ENCODE measurements at places on chromosomes 5 and 9. TPM values are rescaled to one million over a fixed set of nuclear protein-coding genes. Genes with fewer than 3 reads are reported as not detected.

GRCh38 chr5:151141535-151141934 lies 16.0 kb downstream of the ANXA6 start:
- no peak for DNase-seq

GRCh38 chr5:3517348-3517747 lies 78.3 kb upstream of the IRX1 start:
- DNase-seq: no peak

DNA sequence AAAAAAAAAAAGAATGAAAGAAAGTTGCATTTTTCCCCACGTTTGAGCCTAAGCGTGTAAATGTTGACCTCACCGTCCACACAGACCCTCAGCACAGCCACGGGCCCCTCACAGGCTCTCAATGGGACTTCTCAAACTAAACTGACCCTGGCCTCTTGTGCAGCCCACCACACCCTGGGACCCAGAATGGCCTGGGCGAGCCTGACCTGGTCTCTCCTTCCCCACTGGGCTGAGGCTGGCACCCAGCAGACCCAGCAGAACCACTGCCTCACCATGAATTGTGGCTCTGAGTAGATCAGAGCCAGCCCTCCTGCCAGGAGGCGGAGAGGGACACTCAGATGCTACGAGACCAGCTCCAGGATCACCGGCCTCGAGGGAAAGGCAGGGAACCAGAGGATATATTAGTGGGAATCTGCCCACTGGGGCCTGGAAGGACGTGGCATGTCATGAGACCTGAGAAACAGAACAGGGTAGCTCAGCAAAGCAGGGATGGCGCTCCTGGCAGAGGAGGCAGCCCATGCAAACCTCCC lies 124.4 kb downstream of the ZNF354C start:
- DNase-seq: no peak

- DNase-seq: no peak
Observed at GRCh38 chr9:127866535-127866934, 10.9 kb downstream of the AK1 start.

DNA sequence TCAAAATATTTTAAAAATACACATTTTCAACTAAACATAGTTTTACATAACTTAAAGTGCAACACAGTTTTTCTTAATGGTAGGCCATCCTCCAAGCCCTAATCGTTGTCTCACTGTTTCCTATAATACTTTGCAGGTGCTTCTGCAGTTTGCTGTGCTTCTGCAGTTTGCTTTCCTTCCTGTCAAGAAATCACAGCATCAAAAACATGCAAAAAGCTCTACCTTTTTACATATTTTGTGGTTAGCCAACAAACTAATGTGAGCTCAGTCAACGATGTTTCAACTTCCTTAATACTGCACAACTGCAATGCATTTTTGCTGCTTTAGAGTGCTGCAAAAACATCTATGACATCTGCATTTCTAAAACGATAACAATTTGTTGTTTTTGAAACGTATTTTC lies 25.2 kb downstream of the EMB start:
- DNase-seq: no peak

Gene LRRC70
- 3.5 TPM for polyA plus RNA-seq

Gene TLR4
- 0.87 TPM for polyA plus RNA-seq

Gene MEGF10
- polyA plus RNA-seq: not detected
